ENCODE measurements at places on chromosomes 5 and 9. TPM values are rescaled to one million over a fixed set of nuclear protein-coding genes. Genes with fewer than 3 reads are reported as not detected.

Gene IL9
- total RNA-seq = not detected

Gene GDA
- total RNA-seq = 0.85 TPM

Gene CCL19
- 0.69 TPM for total RNA-seq

DNA sequence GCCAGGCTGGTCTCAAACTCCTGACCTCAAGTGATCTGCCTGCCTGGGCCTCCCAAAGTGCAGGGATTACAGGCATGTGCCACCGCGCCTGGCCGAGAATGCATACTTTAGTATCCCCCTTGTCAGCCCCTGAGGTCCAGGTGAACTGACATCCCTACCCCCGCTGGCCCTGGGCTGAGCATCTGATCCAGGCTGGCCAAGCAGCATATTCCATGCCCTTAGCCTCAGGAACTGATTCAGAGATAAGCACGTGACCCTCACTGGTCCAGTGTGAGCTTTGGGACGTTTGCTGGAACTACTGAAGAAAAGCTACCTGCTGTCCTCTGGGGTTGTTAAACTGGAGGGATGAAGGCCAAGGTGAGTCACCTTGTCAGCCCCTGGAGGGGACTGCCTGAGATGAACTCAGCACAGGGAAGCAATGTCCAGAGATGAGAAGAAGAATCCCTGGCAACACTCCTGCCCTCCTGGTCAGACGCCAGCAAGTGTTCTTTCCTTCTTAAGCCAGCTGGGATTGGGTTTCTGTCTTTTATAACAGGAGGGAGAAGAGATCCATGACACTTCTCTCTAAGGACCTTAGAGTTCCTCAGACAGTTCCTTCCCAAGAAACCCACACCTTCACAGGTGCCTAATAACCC lies 59.1 kb upstream of the FBXW11 start:
- peaks cover 53% of the 10 kb centered on the region for H3K36me3 ChIP-seq
- H3K4me1 ChIP-seq = no peaks in the 10 kb centered on the region
- H3K27me3 ChIP-seq = no peaks in the 10 kb centered on the region
- DNase-seq = no peak
- no peak overlapping the region for H3K27ac ChIP-seq

DNA sequence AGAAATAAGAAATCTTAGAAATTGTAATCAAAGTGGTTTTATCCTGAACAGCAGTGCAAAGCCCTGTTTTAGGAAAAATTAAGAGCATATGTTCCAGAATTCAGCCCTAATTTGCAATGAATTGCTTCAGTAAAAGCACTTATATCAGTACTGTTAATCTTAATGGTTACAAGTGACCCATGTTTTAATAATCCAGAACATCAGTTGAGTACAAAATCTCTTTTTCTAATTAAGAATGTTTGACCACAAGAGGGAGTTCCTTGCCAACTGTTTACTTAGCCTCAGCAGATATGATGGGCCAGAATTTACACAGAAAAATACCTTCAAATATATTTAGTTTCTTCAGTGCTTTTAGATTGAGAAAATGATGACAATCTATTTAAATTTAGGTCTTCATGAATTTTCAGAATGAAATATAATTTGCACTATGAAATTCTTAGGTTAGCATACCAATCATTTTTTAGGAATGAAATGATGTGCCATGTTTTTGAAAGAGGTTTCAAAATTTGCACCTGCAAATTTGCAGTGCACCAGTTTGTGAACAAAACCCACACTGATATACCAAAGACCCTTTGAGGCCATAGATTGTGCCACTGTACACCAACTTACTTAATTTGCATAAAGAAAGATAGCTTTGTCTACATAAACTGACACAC lies 926.3 kb upstream of the ARRDC3 start:
- no peaks in the 10 kb centered on the region for H3K36me3 ChIP-seq
- no peak overlapping the region for H3K4me3 ChIP-seq
- no peak for DNase-seq
- no peaks in the 10 kb centered on the region for H3K27me3 ChIP-seq
- no peaks in the 10 kb centered on the region for H3K4me1 ChIP-seq

- no peak for DNase-seq
- no peak overlapping the region for H3K27ac ChIP-seq
- H3K36me3 ChIP-seq = peaks cover 14% of the 10 kb centered on the region
- peaks cover 8% of the 10 kb centered on the region for H3K4me1 ChIP-seq
These were observed 28.8 kb downstream of the NSD1 start for GRCh38 chr5:177162379-177162778.

GRCh38 chr5:10162468-10162867 lies 87.2 kb downstream of the ATPSCKMT start:
- H3K4me1 ChIP-seq = no peaks in the 10 kb centered on the region
- H3K36me3 ChIP-seq = no peaks in the 10 kb centered on the region
- H3K27me3 ChIP-seq = peaks cover 9% of the 10 kb centered on the region
- H3K4me3 ChIP-seq = no peak overlapping the region
- no peak for DNase-seq
- H3K27ac ChIP-seq = no peak overlapping the region

Gene PCDHGC3
- 15.6 TPM for total RNA-seq

Gene GABRB2
- total RNA-seq = 0.11 TPM

DNA sequence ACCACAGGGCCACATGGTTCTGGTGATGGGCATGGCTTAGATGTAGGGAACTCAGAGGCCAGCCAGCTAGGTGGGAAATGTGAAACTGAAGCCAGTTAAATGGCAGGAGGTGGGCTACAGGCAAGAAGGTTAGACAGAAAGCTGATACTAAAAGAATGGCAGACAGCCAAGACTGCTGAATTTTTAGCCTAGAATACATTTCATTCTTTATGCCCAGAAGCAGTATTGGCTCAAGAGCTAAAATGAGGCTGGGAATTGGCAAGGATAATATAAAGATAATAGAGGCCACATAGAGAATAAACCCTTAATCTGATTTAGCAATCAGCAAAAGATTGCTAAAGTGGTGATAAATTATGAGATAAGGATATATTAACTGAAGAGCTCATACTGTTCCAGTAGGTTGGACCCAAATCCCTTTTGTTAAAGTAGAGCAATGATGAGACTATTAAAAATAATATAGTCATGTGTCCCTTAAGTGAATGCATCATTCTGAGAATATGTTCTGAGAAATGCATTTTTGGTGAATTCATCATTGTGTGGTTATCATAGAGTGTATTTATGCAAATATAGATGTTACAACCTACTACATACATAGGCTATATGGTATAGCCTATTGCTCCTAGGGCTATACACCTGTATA lies 234.3 kb downstream of the CHSY3 start:
- no peak overlapping the region for H3K27ac ChIP-seq
- H3K4me3 ChIP-seq = no peak overlapping the region
- H3K27me3 ChIP-seq = no peaks in the 10 kb centered on the region
- DNase-seq = no peak
- no peaks in the 10 kb centered on the region for H3K4me1 ChIP-seq

DNA sequence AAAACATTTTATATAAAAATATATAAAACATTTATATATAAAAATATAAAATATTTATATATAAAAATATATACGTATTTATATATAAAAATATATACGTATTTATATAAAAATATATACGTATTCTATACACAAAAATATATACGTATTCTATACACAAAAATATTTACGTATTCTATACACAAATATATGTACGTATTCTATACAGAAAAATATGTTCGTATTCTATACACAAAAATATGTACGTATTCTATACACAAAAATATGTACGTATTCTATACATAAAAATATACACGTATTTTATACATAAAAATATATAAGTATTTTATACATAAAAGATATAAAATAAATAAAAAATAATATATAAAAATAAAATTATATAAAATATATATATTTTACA lies 323.6 kb downstream of the HCN1 start:
- H3K27me3 ChIP-seq = no peaks in the 10 kb centered on the region
- no peaks in the 10 kb centered on the region for H3K36me3 ChIP-seq
- no peak overlapping the region for H3K27ac ChIP-seq
- DNase-seq = no peak
